ENCODE measurements at places on chromosomes 2 and 18.

DNA sequence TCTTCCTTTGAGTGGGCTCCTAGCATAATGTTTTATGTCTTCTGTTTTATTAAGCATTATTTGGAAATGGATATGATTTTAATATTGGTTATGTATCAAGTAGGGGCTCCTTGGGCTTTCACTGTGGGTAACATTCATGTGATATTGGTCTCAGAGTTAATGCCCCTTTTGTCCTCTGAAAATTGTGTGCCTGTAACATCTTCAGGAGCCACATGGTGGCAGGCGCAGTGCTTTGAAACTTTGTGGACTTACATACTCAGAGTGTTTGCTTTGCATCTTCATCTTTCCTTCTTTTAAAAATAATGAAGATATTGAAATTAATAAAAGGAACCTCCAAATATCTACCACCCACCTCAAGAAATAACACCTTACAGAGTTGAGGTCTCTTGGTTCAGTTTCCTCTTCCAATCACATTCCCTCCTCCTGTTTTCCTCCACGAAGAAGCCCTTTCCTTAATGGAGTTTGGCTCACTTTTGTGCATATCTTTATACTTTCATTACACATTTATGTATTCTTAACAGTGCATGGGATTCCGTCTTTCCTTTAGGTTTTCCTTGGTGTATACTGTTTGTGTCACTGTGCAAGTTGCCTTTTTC, 73.5 kb downstream of the LIMS1 start:
- peak; percentile 48 for DNase-seq

GRCh38 chr2:75892490-75892889, 181.8 kb upstream of the GCFC2 start:
- no peak for DNase-seq

DNA sequence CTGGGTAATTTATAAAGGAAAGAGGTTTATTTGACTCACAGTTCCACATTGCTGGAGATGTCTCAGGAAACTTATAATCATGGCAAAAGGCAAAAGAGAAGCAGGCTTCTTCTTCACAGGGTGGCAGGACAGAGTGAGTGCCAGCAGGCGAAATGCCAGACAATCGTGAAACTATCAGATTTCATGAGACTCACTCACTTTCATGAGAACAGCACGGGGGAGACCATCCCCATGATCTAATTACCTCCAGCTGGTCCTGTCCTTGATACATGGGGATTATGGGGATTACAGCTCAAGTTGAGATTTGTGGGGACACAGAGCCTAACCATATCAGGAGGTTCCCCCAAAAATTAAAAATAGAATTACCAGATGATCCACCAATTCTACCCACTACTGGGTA, 675.5 kb upstream of the SLC8A1 start:
- peak; percentile 1 for DNase-seq

DNA sequence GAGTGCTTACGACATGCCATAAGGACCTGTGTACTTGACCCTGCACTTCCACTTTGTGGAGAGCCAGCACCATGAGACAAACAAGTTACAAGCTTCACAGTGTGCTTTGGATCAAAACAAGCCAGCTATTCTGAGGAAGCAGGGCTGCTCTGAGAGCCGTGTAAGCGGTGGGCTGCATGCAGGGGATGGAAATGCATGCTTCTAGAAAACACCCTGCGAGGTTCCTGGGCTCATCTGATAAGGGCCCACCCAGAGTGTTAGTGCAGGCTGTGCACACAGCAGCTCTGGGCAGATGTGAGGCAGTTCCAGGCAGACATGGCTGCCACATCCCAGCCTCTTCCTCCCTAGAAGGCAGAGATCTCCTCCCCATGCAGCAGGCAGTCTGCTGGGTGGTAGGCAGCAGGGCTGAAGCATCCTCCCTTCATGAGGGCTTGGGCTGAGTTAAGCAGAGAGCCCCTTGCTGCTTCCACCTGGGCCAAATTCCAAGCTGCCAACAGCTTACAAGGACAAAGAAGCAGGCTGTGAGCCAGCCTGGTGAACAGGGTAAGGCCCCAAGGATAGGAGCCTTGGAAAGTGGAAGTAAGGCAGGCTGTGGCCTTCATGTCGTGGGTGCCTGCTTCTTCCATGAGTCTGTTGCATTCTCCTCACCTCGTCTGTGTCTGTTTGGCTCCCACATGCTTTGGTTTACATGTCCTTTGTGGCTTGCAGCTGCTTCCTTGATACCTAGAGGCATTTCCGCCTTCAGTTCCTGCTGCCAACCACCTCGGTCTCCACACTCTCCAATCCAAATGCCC, 7.7 kb downstream of the PSD4 start:
- no peak for DNase-seq

DNA sequence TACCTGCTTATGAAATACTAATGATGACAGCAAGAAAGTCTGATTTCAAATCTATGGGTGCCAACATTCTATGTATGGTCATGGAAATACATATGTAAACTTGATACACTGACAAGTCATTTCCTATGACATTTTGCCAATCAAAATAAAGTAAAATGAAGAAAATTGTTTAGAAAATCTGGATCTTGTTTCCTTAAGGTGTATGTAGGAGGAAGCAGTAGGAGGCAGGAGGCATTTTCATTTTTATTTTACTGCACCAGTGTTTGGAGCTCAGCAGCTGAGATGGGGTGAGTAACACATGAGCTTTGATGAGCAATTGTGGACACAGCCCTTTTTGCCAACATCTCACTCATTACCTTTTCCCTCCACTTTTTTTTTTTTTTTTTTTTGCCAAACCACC, 167.0 kb downstream of the AFF3 start:
- no peak for DNase-seq

DNA sequence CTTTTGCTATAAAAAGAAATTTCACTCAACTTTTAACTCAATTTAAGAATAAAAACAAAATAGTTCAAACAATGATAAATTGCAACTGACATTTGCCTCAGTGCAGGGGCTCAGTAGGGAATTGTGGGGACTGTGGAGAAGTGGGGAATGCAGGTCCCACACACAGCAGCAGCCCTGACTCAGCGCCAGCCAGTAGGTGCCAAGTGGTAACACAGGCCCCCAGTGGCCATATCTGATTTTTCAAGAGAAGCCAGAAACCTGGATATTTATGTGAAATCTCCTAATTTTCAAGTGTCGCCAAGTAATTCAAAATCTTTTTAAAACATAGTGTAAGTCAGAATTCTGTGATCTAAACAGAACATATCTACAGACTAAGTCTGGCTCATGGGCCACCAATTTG, 186.3 kb downstream of the EN1 start:
- no peak for DNase-seq

DNA sequence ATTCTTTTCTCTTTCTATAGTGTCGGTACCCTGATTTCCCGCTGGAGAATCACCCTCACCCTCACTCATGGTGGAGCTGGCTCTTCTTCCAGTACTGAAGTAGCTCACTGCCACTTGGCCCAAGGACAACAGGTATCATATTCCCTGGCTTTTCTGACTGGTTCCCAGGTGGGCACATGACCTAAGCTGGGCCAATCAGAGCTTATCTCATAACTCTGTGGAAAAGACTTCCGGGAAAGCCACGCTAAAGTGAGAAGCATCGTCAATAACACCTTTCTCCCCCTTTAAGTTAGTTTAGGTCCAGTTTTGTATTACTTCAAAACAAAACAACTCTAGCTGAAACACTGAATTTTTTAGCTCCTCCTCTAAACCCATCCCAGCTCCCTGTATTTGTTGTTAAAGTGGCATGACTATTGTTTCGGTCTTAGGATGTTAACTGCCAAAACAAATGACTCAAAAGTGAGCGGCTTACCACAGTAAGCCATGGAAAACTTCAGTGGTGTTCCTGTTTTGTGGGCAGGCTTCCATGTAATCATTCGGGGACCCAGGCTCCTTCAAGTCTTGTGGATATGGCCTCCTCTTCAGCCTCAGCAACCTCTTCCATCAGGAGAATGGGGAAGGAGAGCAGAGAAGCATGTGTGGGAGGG, 137.4 kb upstream of the DLX2 start:
- DNase-seq, result no peak

DNA sequence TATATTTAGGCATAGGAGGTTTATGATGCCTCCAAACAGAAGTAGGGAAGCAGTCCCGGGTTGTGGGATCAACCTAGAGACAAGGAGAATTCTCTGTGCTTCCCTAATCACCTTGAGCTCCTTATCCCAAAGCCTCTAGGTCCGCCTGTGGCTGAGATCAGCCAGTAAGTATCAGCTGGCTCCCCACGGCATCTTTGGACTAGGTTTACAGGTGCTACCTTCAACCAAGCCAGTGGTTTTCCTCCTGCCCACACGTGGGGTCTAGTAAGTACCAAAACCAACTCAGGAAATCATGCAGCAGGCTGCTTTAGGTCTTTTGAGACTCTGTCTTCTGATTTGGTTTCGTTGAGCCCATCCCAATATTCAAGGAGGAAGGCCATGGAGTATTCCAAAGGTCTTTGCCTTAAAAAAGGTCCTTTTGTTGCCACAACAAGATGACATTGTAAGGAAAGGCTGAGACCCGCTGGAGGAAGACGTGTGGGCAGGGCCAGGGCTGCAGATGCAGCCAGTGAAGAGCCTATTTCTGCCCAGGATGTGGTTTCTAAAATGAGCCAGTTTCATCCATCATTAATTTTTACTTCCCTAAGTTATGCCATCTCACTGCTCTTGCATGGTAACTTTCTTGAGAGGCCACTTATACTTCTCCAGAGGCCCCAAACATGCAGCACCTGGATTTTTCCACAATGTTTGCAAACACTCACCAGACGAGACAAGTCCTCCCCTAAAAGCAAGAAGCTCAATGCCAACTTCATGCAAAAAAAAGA, 248.7 kb downstream of the RNF152 start:
- no peak for DNase-seq

DNA sequence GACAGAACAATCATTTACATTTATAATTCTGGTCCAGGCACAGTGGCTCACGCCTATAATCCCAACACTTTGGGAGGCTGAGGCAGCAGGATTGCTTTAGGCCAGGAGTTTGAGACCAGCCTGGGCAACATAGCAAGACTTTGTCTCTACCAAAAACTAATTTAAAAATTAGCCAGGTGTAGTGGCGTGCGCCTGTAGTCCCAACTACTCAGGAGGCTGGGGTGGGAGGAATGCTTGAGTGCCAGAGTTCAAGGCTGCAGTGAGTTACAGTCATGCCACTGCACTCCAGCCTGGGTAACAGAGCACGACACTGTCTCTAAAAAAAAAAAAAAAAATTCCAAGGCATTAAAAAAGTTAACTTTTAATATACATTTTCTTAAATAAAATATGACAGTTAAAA, 88.1 kb downstream of the PLEKHM3 start:
- DNase-seq, result no peak

DNA sequence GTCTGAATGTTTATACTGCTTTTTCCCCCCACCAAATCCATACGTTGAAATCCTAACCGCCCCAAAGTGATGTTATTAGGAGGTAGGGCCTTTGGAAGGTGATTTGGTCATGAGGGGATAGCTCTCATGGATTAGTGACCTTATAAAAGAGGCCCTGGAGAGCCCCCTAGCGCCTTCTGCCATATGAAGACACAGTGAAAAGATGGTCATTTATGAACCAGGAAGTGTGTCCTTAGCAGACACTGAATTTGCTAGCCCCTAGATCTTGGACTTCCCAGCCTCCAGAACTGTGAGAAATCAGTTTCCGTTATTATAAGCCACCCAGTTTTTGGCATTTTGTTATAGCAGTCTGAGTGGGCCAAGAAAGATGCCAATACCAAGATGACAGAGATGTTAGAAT, 7.2 kb upstream of the TSN start:
- DNase-seq, result no peak

DNA sequence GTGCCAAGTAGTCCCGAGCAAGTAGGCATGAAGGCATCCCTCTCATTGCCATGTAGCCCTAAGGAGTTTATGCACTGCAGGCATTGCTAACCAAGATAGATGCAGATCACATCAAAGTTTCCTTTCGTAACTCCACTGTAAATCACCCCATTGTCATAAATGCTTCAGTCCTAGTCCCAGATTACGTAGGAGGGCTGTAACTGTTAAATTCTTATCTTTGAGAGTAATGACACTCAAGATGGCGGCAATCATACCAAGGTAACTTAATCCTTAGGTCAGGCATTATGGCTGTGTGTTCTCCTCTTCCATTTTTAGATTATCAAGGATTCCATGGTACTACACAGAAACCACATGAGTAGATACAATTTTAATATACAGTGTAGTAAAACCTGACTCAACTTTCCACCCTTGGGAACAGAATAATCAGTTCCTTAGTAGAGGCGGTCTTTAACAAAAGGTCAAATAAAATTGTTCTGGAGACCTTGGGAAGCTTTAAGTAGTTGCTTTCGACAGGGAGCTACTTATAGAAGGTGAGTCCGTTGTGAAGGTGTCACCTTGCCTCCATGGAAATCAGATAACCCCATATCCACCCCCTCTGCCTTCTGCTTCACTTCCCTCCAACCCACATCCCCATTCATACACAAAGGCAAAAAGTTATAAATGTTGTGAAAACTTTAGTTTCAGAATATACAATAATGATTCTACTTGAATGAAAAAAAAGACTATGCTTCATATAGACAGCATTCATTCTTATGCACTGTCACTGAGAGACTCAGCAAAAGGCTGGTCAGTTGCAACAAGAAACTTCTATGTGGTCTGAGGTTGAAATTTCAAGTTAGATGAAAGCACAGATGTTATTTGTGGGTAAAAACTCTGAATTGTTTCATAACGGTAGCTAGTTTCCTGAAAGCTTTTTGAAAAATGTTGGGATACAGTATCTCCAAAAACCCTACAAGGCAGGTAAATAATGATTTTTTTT, 64.8 kb upstream of the GALNT5 start:
- DNase-seq, result no peak

- no peak for DNase-seq
These were observed 41.0 kb upstream of the ACSL3 start for GRCh38 chr2:222819722-222820333.
